ENCODE measurements at places on chromosomes 13 and 19.

DNA sequence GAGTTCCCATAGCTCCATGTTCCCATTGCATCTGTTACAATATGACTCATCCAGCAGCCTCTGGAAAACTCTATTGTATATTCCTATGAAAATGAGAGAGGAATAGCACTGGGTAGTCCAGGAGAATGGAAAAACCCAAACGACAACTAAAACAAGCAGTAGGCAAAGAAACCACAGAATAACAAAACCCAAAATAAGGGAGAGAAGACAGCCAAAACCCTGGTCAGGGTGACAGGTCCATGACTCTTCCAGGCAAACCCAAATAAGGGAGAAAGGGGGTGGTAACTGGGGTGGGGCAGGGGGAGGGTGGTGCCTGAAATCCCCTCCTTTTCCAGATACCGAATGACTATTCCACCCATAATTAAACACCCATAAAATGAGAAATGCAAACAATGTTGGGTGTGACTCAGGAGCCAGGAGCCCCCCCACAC, 4.0 kb upstream of the ZNF8 start:
- no peak for DNase-seq

- DNase-seq = no peak
These were observed 19.5 kb downstream of the FAM124A start for GRCh38 chr13:51241720-51242119.

- no peak for DNase-seq
These were observed 526.6 kb upstream of the KLHL1 start for GRCh38 chr13:70634893-70635292.

DNA sequence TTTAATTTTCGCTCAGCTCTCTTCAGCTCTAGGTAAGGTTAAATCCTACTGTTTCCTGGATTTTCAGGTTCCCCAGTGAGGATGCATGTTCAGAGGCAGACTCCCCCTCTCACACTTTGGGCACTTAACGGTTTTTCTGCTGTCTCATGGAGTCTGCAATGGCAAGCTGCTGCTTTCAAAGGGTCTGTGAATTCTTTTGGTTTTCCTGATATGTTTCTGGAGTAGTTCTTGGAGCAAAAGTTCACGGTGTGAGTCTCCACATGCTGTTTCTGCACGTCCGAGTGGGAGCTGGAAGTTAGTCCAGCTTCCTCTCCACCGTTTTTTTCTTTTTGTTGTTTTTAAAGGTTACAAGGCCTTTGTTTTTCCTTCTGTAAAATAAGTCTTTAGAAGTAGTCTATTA, 35.4 kb downstream of the DNAJC15 start:
- no peak for DNase-seq

GRCh38 chr19:46022431-46023310, at the start of gene PGLYRP1:
PGLYRP1 (minus strand) TSS chr19:46023053; CDS start chr19:46023021, 32 bp downstream.
- no peak for DNase-seq

DNA sequence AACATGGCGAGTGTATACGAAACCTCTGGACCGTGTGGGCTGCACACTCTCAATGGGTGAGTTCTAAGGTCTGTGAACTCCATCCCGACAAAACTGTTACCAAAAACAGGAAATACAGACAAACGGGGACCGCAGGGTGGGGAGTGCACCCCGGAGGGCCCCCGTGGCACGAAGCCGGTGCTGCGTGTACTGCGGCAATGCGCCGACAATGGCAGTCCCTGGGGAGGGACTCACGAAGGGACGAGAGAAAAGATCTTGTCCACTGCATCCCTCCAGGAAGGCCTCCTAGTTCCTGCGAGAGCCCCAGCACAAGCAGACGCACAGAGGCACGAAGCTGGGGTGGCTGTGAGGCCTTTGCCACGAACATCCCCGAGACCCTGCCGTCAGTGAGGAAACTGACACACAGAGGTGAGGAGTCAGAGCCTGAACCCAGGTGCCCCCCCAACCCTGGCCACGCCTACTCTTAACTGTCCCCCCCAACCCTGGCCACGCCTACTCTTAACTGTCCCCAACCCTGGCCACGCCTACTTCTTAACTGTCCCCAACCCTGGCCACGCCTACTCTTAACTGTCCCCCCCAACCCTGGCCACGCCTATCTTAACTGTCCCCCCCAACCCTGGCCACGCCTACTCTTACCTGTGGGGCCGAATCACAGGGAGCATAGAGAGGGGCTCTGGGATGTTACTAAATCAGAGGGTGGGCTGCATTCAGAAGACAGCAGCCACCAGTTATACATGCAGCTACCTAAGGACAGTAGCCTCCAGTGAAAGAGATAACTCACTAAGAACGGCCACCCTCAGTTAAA, 4.2 kb downstream of the MED16 start:
- DNase-seq = no peak

DNA sequence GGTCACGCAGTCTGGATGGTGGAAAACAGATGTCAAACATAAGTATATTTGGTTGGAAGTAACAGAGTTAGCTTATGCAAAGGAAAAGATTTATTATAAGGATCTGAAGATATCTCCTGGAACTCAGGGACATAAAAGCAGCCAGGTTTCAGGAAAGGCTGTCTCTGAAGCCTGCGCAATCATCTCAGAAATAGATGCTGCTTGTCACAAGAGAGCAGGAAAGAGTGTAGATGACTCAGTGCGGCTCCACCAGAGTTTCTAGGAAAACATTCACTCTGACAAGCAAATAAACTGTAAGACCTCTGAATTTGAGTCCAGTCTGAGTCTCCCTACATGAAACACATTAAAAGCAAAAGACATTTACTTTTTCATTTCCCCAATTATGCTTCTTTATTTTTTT, 220.4 kb upstream of the HTR2A start:
- DNase-seq = peak; percentile 60

GRCh38 chr13:21825186-21825585, 154.3 kb downstream of the FGF9 start:
- no peak for DNase-seq

- peak; percentile 18 for DNase-seq
These were observed at the start of gene MAP4K1 for GRCh38 chr19:38617764-38618589. MAP4K1 (minus strand) TSS chr19:38617953; CDS start chr19:38617895, 58 bp downstream.

DNA sequence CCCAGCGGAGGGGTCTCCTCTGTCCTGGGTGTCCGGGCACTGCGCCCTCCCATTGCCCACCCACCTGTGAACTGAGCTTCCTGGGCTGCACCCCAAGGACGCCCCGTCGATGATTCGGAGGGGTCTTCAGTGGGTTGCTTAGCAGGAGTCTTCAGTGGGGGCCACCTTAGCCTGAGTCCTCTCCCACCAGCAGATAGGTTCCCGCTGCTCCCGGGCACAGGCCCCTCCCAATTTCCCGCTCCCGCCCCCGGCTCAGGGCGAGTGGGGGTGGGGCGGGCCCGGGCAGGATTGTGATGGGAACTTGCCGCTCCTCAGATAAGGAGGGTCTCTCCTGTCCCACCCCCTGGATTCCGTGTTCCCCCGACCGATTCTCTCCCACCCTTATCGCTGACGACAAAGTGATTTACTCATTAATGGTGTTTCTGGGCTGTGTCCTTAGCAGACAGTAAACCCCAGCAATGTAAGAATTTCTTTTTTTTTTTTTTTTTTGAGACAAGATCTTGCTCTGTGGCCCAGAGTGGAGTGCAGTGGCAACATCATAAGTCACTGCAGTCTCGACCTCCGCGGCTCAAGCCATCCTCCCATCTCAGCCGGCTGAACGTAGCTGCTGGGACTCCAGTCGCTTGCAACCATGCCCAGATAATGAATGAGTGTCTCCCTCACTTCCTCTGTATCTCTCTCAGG, 655 bp upstream of the S1PR5 start:
- peak; percentile 13 for DNase-seq

DNA sequence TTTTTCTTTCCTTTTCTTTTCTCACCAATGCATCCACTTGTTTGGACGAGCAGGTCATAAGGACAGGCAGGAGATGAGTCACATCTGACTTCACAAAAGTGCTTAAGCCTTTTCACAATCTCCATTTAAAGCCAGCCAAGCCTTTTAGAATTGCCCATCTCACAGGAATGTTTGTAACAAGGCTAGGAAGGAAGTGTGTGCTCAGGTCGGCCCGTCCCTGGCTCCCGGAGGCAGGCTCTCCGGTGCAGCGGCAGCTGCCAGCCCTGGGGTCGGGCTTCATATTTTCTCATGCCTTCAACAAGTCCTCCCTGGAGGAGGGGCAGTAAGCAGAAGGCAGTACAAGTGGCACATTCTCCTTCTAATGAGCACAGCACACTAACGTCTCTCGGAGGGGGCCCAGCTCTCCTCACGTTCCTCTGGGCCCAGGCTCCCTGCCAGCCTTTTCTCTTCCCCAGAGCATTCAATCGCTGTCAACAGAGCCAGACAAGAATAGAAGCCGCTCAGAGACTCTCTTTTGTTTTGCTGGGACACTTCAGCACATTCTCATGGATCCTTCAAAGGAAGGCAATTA, 180.5 kb downstream of the COL4A1 start:
- DNase-seq = peak; percentile 94

DNA sequence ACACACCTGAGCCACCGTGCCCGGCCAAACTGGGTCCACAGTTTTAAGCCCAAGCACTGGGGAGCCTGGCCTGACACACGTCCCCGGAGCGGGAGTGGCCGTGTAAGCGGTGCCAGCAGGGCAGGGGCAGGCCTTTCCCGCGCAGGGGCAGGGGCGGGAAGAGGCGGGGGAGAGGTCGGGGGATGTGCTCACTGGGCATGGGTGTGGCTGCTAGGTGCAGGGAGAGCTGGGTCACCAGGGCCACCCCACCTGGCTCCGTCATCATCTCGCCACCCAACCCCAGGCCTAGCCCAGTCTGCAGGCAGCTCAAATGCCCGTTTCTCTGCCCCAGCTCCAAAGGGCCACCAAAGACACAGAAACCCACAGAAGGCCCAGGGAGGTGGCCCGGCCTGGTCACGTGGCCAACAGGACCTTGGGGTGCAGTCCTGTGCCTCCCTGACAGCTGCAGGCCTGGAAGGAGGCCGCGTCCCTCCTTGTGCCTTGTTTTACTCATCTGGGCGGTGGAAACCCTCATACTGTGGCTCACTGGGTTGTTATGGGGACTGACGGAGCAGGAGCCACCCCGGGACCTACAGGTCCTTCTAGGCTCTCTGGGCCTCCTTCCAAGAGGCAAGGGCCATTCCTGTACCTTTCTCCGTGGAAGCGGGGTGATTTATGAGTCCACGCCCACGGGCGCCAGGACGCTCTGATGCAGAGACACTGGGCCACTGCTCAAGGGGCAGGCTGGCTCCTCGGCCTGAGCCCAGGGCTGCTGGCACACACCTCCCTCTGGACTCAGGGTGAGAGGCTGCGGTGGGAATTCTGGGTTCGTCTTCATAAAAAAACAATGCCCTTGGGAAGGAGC, 27.7 kb downstream of the MAP2K2 start:
- DNase-seq = no peak

- peak; percentile 32 for DNase-seq
These were observed 68.2 kb downstream of the LMO7 start for GRCh38 chr13:75704194-75704926.

DNA sequence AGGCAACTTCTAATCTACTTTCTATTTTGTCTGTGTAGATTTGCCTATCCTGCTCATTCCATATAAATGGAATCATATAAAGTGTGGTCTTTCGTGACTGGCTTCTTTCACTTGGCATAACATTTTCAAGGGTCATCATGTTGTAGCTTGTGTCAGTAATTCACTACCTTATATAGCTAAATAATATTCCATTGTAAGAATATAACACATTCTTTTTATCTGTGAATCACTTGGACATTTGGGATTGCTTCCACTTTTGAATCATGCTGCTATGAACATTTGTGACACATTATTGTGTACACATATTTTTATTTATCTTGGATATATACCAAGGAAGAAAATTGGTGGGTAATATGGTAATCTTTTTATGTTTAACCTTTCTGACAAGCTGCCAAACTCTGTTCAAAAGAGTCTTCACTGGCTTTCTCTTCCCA, 89.0 kb upstream of the CSNK1A1L start:
- DNase-seq = no peak

DNA sequence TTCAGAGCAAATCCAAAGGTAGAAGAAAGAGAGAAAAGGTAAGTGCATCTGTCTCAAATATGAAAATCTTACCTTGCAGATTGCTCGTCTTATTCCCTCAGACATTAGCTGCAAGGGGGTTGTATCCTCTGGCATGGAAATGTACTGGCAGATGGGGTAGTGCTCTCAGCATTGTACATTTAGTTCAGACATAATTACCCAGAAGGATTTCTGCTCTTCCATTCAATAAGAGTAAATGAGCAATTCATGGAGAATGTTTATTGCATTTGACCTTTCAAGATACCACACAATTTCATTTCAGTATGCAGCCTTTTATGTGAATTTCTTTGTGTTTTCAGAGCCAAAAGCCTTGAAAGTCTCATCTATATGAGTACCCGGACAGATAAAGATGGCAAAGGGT, 63.8 kb downstream of the SCEL start:
- no peak for DNase-seq

- DNase-seq = no peak
These were observed 40.7 kb upstream of the SIN3B start for GRCh38 chr19:16788479-16788878.

GRCh38 chr19:55341595-55342531, 2.2 kb downstream of the KMT5C start:
- no peak for DNase-seq

DNA sequence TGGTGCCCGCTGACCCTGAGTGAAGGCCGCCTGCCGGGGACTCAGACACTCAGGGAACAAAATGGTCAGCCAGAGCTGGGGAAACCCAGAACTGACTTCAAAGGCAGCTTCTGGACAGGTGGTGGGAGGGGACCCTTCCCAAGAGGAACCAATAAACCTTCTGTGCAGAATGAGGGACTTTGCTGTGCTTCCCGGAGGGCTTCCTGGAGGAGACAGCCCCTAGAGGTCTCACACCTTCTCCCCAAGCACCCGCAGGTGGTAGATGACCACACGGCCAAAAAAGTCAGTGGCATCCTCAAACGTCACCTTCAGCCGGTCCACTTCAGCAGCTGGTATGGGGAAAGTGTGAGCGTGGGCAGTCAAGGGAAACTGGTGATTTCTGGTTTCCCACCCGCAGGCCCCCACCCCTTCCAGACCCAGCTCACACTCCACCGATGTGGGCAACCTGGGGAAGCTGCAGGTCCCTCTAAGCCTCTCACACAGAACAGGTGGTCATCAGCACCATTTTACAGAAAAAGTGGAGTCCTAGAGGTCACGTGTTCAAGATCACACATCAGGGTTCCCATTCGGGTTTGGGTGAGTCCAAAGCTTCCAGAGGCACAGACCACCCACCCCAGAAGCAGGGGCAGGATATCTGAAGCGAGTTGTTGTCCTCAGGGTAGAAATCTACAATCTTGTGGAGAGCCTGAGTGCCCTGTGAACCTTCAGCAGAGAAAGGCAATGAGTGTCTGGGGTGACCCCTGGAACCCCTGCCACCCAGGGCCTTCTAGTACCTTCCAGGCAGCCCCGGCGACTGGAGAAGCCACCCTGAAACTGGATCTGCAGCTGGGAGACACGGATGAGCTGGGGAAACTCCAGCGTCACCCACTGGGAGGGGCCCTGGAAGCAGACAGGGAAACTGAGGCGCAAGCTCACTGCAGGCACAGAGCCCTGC, 1.2 kb downstream of the NR2C2AP start:
- no peak for DNase-seq

DNA sequence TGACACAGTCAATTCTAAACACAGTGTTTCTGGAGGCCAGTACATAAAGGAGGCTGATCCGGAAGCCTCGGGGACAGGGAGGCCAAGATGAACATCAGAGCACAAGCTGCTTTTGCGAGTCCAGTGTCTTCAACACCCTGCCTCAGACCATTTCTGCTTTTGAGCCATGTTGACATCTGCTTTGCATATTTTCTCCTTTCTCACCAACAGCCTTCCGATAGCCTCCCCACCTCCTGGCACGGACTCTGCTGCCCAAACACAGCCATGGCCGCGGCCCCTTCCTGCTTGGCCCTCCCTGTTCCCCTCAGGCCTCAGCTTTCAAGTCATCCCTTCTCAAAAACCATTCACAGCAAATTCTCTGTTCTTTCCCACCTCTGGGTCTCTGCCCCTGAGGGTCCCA, 3.6 kb downstream of the LRRC25 start:
- no peak for DNase-seq

All from kidney tubule cell (primary cell).